ENCODE measurements at places on chromosomes 11 and 22.

DNA sequence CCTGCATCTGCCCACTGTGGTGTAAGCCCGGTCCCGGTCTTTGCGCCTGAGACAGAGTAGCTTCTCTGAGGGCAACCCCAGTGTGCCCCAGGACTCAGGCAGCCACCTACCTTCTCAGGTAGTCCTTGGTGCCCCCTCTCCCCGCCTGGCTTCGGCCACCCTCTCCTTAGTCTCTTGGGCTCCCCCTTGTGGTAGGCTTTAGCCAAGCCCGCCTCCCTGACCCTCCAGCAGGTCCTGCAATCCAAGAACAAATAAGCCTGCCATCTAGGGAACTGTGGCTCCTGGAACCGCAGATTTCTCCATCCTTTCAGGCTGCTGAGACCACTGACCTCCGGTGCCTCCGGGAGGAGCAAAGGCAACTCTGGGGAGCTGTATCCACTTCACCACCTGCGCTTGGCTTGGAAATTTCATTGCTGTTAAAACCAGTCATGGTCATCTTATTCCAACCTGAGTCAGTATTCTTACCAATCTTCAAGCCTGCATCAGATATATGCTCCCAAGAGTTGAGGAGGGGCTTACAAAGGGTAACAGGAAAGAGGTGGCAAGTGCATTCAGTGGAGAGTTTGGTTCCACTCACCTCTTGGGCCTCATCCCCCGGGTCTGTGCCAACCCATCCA is 52.8 kb upstream of the TENM4 start:
- DNase-seq = peak; percentile 86

GRCh38 chr11:110432713-110433392 is 3.1 kb downstream of the FDX1 start:
- no peak for DNase-seq

- DNase-seq = no peak
Observed at GRCh38 chr22:18119409-18120110, 9.0 kb downstream of the TUBA8 start.

DNA sequence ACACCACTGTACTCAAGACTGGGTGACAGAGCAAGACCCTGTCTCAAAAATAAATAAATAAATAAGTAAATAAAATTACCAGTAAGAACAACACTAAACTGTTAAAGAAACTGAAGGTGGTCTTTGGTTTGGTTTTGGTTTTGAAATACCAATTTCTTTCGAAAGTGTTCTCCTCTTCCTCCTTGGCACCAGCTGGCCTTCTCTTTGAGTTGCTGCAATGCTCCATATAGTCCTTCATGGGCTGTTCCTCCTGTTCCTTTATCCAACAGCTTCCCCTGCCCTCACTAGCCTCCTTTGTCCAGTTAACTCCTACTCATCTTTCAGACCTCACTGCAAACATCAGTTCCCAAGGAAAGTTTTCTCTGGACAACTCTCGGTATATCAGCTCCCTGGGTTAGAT is 5.0 kb upstream of the UVRAG start:
- DNase-seq = no peak

DNA sequence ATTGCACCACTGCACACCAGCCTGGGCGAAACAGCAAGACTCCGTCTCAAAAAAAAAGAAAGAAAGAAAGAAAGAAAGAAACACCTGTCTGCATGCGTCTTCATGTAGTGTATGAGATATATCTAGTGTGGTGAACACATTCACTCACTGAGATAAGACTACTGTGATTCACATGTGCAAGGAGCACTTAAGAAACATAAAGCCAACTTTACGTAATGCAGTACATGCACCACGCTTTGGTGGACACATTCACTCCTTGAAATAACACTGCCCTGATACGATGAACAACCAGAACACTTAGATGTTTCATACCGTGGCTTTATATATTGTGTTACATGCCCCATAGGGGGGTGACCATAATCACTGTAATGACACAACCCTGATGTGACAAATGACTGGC is 96.0 kb downstream of the MICAL3 start:
- DNase-seq = no peak

GRCh38 chr22:30694640-30695350 is at the start of gene OSBP2:
Gene OSBP2 (plus strand): TSS chr22:30694874. CDS start chr22:30694910, 36 bp downstream.
- DNase-seq = peak; percentile 59

GRCh38 chr11:64605244-64605560 is 14.2 kb downstream of the SLC22A12 start:
- no peak for DNase-seq

DNA sequence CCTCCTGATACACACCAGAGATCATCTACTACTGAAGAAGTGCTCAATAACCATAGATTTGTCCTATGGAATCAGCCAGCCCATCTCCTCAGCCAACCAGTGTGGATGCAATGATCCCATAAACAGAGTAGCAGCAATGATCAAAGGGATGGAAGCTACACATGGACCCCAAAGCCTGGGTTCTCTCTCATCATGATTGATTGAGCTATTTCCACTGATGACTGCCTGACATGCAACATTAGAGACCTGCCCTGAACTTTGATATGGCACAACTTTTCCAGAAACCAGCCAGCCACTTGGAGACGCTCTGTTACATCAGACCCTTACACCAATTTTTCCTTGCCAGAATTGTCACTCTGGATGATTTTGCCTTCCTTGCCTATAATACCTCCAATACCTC is 471.6 kb downstream of the BUD13 start:
- no peak for DNase-seq

DNA sequence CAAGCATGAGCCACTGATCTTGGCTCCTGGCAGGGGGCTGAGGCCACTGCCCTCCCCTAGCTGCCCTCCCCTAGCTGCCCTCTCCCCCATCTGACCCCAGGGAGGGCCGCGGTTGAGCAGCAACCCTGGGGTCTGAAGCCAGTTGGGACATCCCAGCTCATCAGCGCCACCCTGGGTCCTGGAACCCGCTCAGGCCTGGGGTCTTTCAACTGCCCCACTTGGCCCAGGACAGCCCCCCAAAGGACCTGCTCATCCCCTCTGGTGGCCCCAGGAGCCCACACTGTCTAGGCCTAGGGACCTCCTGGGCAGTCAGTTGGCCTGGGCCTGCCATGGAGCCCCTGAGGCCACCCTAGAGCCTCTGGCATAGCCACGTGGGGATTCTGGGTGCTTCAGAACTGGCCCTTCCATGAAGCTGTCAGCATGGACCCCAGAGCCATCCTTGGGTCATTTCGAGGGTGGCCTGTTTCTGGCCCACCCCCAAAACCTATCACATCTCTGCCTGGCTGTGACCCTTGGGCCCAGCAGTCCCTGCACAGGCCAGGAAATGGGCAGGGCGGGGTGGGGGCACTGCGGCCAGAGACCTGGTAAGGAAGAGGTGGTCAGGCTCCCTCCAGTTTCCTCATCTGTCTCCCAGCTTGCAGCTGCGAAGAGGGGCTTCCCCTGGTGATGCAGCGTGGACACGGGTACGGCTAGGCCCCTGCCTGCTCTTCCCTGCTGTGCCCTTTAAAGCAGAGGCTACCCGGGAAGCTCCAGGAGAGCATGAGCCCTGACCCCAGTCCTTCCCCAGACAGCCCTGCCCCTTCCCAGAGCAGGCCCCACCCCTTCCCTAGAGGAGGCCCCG is 37.9 kb downstream of the MUC2 start:
- no peak for DNase-seq

- DNase-seq = no peak
Observed at GRCh38 chr11:69220561-69221051, 64.9 kb downstream of the SMIM38 start.

GRCh38 chr11:2750682-2751522 is 51.1 kb upstream of the KCNQ1OT1 start:
- peak; percentile 48 for DNase-seq

- DNase-seq = peak; percentile 51
Observed at GRCh38 chr22:25437414-25438160, 126.9 kb upstream of the GRK3 start.

- peak; percentile 59 for DNase-seq
Observed at GRCh38 chr22:26174280-26174679, 5.0 kb downstream of the SEZ6L start.

- DNase-seq = peak; percentile 80
Observed at GRCh38 chr11:69055598-69056516, 7.1 kb downstream of the TPCN2 start.

GRCh38 chr11:119533921-119534736 is 111.2 kb upstream of the THY1 start:
- DNase-seq = peak; percentile 94

DNA sequence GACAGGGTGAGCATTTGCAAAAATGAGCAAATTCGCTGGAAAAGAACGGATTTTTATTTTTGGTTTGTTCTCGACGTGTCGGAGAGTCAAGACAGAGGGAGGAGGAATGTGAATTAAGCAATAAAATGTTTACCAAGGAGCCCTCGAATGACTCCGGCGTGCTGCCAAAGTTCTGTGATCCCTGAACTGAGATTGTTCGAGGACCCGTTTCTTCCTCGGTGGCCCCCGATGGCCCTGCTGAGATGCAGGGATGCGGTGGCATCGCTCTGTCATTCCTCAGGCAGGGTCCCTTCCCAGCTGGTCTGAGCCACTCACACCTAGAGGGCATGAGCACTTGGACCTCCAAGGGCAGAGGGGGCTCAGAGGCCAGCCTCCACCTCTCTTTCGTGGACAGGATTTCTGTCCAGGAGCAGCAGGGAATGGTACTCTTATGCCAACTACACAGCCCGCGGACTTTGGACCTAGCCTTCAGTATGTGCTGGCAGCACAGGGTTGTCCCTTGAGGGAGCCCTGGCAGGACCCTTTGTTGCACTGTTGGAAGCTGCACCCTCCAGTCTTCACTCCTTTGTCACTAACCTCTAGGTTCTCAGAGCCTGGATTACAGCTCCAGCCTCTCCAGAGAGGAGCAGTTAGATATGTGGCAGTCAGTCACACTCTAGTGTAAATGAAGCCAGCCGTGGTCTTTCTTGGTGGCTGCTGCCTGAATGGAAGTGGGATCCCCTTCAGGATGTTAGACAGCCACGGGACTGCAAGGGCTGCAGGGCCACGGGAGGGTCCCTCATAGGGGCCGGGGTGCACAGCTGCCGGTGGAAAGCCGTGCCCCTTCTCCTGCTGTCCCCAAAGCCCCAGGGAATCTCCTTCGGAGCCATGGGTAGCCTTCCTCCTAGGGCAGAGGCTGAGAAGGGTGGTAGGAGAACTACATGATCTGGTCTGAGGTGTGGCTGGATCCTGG is 109.4 kb upstream of the ANO1 start:
- DNase-seq = no peak

- DNase-seq = no peak
Observed at GRCh38 chr22:19620742-19621371, 93.4 kb upstream of the SEPTIN5 start.

DNA sequence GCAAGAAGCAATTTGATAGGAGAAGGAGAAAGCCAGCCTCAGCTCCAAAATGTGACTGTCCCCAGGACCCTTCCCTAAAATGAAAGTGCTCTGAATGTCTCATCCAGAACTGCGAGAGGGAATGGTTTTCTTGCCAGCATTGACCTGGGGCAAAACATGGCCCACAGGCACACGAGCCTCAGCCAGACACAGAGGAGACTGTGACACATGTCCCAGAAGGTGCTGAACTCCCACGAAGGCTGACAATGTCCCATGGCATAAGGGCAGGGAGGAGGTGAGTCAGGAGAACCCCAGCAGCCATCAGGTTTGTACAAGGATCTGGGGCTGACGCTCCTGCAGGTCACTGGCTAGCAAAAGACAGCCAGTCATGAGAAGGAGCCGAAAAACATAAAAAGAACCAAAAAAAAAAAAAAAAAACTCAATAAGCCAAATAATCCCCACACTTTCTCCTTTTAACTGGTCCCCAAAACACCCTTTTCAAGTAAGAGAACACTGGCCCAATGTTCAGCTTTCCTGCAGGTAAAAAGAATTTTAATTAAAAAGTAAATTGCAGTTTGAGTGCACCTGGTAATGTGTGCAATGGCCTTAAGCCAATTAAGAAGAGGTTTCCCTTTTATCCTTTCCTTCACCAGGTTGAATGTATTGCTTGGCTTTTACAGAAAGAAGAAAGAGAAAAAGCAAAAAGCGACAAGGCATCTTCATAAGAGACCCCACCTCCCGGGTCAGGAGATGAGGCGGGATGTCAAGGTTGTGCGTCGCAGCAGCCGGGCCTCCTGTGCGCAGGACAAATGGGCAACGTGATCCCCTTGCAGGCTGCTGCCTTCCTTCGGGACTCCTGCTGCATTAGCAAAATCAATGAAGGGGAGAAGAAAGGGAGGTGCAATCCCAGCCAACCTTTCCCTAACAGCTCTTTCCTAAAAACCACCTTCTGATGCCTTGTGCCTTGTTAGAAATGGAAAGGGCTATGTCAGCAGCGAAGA is 43.6 kb downstream of the GALNT18 start:
- no peak for DNase-seq

GRCh38 chr22:48361099-48361639 is 1466.5 kb downstream of the BRD1 start:
- DNase-seq = no peak

GRCh38 chr11:8577791-8578581 is 16.0 kb downstream of the STK33 start:
- no peak for DNase-seq

GRCh38 chr22:44837481-44837880 is 85.1 kb downstream of the ARHGAP8 start:
- DNase-seq = no peak

GRCh38 chr22:38572065-38572464 is 2.1 kb upstream of the DMC1 start:
- DNase-seq = peak; percentile 39

DNA sequence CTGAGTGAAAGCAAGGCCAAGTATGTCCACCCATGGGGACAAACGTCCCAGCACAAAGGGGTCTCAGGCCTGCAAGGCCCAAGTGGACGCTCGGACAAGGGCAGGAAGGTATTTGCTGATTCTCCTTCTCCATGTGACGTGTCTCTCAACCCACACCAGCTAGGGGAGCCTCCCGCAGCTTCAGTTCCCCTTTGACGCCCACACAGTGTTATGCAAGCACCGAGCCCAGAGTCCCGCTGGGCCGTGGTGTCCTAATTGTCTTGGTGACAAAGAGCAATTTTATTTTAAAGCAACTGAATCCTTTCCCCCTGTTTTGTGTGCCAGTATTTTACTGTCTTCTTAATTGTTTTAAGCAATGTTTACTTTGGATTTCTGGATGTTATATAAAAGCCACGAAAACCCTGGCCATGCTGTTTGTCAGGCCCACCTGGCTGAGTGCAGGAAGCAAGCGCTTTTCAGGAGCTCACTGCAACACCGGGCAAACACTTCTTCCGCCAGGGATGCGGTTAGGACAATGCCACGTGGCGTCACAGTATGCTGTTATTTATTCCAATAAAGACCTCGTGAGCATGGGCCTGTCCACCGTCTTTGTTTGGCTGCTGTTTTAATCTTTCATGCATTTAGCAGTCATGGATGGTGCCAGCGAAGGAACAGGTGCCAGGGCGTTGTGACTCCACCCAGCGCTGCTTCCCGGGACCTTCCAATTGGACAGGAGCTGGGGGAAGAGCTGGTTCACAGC is 8.2 kb upstream of the PARVG start:
- no peak for DNase-seq

DNA sequence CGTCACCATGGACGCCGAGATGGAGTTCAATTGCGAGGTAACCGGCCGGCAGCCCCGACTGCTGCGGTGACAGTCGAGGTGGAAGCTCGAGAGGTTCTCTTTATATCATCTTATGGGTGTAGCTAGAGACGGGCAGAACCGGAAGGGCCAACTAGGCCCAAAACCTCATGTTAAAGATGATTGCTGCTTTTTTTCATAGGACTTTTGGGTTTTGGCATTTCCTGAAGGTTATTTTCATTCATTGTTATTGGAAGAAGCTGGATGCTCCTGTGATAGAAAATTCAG is 585 bp downstream of the NF2 start:
- no peak for DNase-seq

GRCh38 chr11:59776210-59777066 is 21.3 kb downstream of the STX3 start:
- DNase-seq = no peak

- DNase-seq = no peak
Observed at GRCh38 chr22:24051568-24051967, 40.5 kb downstream of the CABIN1 start.

- peak; percentile 16 for DNase-seq
Observed at GRCh38 chr11:63478896-63479295, 12.1 kb downstream of the PLAAT5 start.

GRCh38 chr11:94647926-94648325 is 80.8 kb downstream of the PIWIL4 start:
- no peak for DNase-seq

Measured in BE2C (cell line).